ENCODE measurements at places on chromosomes 16 and 17.

GRCh38 chr16:50697881-50698767, 4.7 kb downstream of the NOD2 start:
- no peak for DNase-seq

DNA sequence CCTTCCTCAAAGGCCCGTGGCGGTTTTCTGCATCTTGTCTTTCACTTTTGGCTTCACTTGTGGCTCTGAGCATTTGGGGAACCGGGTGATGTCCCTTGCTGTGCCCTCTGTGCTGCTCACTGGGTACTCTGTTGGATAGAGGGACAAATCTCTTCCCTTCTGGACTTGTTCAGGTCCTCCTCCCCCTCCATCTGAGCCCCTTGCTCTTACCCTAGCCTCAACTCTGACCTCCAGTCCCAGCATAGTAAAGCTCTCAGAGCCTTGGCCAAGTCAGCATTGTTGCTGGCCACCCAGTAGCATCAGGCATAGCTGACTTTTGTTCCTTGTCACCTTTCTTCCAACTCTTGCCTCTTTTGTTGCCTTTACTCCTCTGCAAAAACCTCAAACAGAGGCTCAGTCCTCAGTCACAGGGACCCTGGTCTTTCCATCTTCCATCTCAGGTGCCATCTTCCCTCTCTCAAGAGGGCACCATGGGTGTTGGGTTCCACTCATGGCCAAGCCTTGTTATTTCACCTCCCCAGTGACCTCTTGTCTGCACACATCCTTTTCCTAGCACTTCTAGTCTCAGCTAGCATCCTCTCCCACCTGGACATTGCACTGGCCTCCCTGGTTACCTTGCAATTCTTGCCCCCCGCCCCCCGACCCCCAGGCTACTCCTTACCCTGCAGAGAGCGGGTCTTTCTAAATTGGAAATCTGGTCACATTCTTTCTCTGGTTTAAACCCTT, 393 bp upstream of the PSMB10 start:
- no peak for DNase-seq

DNA sequence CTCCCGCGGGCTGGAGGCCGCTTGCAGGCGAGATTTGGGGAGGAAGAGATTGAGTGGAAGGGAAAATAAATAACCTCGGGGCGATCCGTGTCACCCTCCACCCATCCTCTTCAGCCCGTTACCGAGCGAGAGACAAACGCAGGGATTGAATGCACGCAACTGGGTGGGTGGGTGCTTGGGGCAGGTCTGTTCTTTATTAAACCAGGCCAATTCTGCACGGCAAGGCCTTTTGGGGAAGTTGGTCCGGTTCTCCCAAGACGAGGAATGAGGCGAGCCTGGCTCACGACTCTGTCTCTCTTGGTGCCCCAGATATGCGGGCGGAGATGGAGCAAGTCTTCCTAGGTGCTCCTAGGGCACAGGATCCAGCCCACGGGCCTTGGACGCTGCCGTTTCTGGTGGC, 396 bp upstream of the HOXB7 start:
- peak; percentile 24 for DNase-seq

DNA sequence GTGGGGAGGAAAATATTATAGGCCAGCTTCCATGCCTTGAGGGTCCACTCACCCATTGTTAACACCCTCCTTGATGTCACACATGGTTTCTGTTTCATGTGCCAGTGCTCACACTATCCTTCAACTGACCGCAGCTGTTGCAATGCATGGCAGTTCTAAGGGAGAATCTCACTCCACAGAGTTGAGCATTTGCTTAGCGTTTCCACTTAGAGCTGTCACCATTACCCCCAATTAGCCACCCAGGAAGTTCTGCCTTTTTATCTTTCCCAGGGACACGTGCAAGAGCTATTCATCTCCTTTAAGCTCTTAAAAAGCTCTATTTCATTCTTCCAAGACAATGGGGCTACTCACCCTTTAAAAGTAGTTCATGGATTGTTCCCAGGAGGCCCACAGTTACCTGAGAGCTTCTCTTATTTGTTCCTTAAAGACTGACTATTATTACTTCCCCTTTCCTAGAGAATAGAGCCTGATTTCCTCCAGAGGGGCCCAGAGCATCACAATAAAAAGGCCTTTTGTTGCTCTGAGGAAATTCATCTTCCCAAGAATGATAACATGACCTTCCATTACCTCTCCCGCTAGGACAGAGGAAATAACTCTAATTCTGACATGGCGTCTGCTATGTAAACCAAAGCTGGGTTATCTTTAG, 126.8 kb downstream of the CACNG3 start:
- no peak for DNase-seq

- DNase-seq, result peak; percentile 97
Measured at GRCh38 chr17:76716146-76716838, 5.5 kb upstream of the MXRA7 start.

DNA sequence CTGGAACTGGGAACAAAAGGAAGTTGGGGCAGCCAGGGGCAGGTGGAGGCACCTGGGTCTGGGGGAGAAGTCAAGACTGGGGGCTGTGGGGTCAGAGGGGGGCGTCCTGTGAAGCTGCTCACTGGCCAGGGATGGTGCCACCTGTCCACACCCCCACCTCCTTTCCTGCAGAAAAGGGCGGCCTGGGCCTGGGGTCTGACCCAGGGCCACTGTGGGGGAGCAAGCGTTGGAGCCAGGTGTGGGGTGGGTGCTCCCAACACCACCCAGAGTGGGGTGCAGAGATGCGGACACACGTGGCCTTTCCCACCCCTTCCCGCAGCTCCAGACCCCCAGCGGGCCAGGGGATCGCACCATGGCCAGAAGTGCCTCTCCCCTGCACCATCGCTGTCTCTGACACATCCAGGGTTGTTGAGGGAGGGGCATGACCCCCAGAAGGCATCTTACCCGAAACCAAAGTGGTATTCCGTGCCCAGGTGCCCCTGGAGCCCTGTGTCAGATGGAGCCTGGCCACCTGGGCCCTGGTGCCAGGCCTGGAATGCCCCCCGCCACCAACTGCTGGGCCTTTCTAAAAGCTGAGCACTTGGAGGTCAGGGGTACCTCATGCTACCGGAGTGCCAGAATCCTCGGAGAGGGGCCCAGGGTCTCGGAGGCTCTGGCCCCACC, 2.6 kb upstream of the SLC16A3 start:
- no peak for DNase-seq

DNA sequence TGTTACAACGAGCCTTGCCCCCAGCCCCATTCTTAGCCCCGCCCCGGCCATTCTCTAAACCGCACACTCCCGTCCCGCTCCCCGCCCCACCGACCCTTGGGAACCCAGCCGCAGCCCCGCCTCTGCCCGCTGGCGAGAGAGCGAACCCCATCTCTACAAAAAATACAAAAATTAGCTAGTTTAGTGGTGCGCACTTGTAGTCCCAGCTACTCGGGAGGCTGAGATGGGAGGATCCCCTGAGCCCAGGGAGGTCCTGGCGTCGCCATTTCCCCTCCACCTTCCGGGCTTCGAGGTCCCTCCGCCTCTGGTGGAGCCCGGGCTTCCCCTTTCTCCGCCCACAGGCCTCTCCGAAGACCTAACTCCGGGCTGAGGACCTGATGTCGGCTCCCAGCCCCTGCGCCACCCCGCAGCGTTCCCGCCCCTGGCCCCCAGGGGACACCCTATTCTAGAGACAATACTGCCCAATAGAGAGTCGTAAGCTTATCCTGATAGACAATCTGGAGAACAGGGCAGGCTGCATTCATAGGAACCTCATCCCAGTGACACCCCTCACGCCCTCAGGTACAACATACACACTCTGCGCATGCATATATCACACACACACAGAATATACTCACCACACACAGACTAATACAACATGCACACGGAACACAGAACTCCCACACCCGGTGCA, 480 bp upstream of the PROCA1 start:
- DNase-seq, result peak; percentile 27

DNA sequence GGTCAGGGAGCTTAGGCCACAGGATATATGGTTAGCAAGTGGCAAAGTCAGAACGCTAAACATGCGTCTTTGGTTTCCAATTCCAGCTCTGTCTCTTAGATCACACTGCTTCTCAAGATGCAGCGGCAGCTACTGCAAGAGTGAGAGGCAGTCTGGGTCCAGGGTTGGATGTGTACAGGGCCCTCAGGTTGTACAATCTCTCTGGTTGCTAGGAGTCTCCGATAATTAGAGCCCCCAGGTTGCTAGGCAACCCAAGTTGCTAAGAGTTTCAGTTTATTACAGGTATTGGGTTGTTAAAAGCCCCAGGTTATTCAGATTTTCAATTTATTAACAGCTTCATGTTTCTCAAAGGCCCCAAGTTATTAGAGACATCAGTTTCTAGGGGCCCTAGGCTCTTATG, 15.5 kb upstream of the SPACA3 start:
- DNase-seq, result no peak

- peak; percentile 96 for DNase-seq
Measured at GRCh38 chr16:70438969-70439862, at the start of gene ST3GAL2. TSS of gene ST3GAL2 (minus strand) at chr16:70439100. CDS start at chr16:70398530, 40,570 bp downstream.

- no peak for DNase-seq
Measured at GRCh38 chr17:77929871-77930436, 28.5 kb upstream of the TNRC6C start.

DNA sequence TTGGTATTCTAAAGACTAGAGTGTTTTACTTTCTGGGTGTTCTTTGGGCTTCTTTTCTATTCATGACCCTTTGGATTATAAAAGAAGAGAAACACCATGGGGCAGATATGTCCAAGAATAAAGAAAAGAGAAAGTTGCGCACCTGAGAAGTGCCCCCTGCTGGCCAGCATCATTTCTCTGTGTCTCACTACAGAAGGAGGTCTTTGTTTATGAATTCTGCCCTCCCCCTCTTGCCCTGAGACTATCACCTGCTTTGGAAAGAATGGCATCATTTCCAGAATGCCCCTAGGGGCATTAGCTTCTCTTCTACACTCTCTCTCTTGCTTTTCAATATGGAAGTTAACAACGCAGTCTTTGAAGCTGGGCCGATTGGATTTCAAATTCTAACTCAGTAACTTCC, 45.0 kb downstream of the CDH13 start:
- no peak for DNase-seq

DNA sequence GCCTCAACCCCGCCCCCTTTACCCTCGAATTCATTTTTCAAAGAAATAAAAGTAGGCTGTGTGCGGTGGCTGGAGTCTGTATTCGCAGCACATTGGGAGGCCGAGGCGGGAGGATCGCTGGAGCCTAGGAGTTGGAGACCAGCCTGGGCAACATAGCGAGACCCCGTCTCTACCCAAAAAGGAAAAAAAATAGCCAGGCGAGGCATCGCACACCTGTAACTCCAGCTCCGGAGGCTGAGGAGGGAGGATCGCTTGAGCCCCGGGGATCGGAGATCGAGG, 671 bp upstream of the TOP2A start:
- no peak for DNase-seq

- DNase-seq, result no peak
Measured at GRCh38 chr16:74501484-74502478, 80.5 kb upstream of the CLEC18B start.

- no peak for DNase-seq
Measured at GRCh38 chr17:82560802-82561428, 41.4 kb downstream of the FOXK2 start.

GRCh38 chr17:41121742-41122141, 2.2 kb downstream of the KRTAP4-12 start:
- DNase-seq, result no peak

DNA sequence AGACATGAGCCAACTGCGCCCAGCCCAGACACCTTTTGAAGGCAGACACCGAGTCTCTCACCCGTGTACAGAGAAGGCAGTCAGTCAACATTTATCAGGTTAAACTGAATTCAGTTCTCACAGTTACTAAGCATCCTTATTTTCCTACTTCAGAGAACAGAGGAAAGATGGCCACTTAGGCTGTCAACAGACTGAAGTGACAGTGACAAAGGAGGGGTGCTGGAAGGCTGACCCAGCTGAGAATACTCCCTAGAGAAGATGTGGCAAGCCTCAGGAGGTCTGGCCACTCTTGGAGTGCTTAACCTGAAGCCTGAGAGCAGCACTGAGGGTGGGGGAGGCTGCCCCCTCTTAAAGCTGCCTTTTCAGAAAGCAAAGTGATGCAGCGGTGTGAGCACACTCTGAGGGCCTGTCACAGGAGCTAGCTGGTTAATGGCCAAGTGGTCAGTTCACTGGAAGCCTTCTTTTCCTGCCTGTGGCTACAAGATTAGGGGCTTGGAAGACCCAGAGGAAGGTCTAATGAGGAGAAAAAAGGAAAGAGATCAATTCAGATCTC, 51.0 kb upstream of the SREBF1 start:
- DNase-seq, result no peak

DNA sequence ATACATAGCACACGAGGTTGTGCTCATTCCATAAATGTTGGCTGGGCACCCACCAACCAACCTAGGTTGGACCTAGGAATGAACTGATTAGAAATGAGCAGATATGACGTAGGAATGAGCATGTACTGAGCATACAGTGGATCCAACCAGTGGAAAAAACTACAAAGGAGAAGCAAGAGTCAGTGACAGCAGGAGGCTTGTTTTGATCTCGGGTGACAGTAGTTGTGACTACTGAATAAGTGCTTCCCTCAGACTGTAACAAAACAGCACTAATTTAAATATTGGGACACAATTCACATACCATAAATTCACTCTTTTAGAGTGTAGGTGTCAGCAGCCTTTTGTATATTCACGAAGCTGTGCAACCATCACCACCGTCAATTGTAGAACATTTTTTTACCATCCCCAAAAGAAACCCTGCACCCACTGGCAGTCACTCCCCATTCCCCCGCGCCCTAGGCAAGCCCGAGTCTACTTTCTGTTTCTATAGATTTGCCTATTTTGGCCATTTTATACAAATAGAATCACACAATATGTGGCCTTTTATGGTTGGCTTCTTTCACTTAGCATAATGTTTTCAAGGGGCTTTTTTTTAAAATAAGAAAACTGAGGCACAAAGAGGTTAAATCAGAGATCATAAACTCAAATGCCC, 7.0 kb downstream of the VAC14 start:
- DNase-seq, result no peak

- DNase-seq, result no peak
Measured at GRCh38 chr17:63480192-63480784, 3.4 kb downstream of the ACE start.

GRCh38 chr16:3256146-3256865, at the start of gene MEFV:
TSS of gene MEFV (minus strand) at chr16:3256633. CDS start at chr16:3256587, 46 bp downstream.
- no peak for DNase-seq

DNA sequence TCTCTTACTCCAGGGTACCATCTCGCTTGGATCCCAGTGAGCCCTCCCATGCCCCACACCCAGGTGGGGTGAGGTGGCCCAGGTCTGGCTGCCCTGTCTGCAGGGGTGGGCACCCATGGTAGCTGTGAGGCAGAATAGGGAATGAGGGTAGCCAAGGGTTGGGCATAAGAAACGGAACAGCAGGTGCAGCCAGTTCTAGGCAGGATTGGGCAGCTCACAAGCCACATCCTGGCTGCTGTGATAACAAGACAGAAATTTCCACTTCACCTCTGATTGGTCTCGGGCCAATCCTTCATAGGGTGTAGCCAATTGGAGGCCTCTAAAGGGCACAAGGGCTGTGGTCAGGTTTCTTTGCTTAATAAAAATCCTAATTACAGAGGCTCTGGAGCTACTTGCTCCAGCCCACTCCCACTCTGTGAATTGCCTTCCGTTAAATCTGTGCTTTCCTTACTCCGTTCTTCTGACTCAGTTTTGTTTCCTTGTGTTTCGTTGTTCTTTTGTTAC, 1.5 kb upstream of the ARHGDIG start:
- DNase-seq, result no peak

GRCh38 chr17:53516636-53517035, 306.1 kb upstream of the KIF2B start:
- peak; percentile 8 for DNase-seq

- peak; percentile 87 for DNase-seq
Measured at GRCh38 chr17:74240618-74241205, 27.3 kb downstream of the TTYH2 start.

GRCh38 chr16:87973717-87974116, 22.5 kb downstream of the BANP start:
- no peak for DNase-seq

GRCh38 chr17:41308918-41309359, at the start of gene KRTAP16-1:
TSS of gene KRTAP16-1 (minus strand) at chr17:41309309. CDS start at chr17:41309253, 56 bp downstream.
- no peak for DNase-seq

- no peak for DNase-seq
Measured at GRCh38 chr17:21196126-21196525, 17.8 kb downstream of the TMEM11 start.
